ENCODE measurements at places on chromosomes 1 and 21.

GRCh38 chr1:240098534-240098933 lies 6.9 kb downstream of the FMN2 start:
- no peak for DNase-seq

DNA sequence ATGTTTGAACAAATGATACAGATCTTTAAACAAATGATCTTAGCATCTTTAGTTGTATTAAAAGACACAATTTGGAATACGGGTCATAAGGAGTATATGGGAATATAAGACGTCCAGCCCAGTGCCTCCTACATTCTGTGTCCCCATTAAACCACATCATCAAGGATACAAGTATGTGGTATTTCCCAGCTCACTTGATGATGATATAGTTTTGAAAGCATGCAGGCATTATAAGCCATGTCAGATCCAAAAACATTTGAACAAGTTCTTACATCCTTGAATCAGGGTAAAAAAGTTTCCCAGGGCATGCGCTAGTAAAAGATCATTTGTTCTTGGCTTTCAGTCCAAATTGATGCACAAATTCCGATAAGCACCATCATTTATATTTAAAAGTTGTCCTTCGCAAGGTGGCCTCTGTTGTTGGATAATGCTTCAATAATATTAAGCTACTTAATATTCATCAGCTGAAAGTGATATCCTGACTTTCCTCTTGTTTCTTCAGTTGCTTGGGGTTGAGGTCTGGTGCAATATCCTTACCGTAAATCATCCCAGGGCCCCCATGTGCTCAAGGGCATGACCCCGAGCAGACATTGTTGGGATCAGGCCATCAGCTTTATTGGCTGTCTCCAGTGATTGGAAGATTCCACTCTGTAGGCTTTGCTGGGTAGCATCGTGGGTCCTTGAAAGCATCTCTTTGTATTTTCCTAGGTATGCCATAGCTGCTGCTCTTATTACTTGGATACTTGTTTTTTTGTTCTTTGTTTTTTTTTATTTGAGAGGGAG lies 61.8 kb downstream of the CENPF start:
- no peak for DNase-seq

DNA sequence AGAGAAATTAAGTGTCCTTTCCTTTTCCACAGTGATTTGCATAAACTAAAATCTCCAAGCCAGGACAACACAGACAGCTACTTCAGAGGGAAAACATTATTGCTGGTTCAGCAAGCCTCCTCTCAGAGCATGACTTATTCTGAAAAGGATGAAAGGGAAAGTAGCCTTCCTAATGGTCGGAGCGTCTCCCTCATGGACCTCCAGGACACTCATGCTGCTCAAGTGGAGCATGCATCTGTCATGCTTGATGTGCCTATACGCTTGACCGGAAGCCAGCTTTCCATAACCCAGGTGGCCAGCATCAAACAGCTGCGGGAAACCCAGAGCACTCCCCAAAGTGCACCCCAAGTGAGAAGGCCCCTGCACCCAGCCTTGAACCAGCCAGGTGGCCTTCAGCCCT lies 39.1 kb downstream of the CLEC20A start:
- no peak for DNase-seq

DNA sequence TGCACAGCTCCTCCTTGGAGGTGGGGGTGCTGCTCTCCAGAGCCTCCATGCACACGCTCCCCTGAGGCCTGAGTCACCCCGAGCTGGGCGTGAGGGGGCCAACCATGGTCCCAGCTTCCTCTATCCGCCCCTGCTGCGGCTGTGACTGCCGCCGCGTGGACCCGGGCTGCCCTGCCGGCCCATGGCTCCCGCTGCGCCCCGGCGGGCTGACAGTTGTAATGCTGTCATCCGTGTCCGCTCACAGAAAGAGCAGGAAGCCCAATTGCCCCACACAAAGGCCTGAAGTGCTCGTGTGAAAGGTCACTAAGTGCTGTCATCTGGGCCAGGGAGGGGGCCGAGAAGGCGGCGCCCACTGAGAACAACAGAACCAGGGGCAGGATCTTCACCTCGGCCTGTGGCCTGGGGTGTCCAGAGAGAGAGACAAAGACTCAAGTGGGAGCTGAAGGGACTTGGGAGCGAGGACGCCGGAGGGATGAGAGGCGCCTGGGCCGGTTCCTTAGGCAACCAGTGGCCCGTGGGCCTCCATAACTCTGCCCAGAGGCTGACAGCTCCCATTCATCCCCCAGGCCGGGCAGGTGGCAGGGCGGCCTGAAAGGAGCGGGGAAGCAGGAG lies 31.5 kb downstream of the OLIG1 start:
- DNase-seq = no peak

DNA sequence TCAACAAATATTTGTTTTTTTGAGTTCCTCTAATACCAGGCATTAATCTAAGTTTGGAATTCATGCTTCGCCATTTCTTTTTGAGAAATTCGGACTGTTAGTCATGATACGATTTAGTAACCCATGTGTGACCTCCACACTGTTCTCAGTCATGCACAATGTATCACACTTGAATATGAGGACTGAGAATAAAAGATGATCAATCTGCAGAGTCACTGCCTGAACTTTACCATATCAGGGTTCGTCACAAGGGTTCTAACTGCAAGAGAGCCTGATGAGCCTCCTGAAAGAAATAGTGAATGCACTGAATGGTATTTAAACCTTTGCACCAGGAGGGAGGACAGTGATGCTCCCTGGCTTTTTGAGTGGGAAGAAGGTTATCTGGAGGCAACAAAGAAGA lies 10.9 kb upstream of the FASLG start:
- DNase-seq = no peak

DNA sequence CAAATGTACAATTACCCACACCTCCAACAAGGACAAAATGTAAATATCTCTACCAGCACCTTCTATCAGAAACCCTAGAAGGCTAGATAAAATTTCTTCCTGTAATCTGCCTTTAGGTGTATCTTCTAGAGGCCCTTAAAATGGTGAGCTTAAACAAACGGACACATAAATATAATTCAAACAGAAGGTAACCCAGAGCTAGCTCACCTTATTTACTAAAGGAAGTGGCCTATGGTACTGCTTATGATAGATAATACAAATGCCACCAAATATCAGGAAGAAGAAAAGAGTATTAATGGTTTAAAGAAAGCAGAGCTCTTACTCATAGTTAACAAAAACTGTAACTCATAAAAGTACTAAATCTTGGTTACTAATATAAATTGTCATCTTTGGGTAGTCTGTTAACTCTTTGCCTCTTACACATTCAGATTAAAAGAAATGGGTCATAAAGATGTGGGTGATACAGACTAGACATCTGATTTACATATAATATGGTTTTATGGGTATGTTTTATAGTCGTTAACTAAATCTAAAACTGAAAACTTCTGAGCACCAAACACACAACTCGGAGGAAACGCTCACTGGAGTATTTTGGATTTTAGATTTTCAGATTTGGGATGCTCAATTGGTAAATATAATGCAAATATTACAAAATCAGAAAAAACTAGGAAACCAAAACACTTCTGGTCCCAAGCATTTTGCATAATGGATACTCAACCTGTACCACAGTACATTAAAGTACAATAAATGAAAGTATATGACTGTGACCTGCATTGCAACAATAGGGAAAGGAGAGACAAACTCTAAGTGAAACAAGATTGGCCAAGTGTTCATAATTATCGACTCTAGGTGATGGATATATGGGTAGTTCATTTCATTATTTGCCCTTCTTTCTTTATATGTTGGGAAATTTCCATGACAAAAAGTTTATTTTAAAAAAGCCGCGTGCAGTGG lies 23.2 kb downstream of the TRIT1 start:
- no peak for DNase-seq

DNA sequence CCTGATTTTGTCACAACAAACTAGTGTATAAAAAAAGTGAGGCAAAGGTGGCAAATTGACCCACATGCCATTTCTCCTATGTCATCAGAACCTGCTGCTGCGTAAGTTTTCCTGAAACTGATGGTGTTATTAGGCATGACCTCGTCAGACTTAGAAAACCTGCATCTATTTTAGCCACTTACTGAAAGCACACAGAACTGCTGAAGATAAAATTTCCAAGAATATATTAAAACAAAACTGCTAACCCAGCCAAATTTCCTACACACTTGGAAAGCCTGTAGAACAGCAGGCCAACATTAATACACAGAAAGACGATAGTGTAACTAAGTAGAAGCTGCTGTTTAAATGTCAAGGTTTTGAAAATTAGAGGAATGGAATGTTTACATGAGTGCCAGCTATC lies 674.5 kb upstream of the CXADR start:
- DNase-seq = no peak

DNA sequence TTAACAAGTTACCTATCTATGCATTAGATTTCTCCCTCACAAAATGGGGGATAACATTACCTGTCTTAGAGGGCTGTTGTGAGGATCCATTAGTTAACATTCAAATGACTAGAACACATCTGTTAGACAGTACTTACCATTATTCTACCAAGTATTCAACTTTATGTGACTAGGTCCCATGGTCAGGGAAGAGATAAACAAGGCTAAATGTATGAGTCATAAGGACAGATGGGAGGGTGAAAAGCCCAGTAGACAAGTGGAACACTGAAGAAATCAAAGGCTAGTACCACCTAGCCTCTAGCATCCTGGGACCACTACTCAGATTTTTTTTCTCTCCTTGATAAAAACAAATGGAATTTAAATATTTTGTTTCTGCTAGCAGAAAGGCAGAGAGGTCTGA lies 9.0 kb upstream of the VHLL start:
- DNase-seq = no peak

GRCh38 chr1:154391086-154391770 lies 13.9 kb upstream of the IL6R start:
- DNase-seq = no peak

- no peak for DNase-seq
Observed at GRCh38 chr1:202987922-202988583, 19.1 kb upstream of the TMEM183A start.
